CD4-positive, alpha-beta T cell treated with Interleukin-12 subunit alpha and Interleukin-12 subunit beta, for 1 hour (primary cell): ENCODE measurements at places on chromosomes 6 and 20.

GRCh38 chr6:36659271-36659670 lies 19.2 kb upstream of the CDKN1A start:
- DNase-seq, result no peak

DNA sequence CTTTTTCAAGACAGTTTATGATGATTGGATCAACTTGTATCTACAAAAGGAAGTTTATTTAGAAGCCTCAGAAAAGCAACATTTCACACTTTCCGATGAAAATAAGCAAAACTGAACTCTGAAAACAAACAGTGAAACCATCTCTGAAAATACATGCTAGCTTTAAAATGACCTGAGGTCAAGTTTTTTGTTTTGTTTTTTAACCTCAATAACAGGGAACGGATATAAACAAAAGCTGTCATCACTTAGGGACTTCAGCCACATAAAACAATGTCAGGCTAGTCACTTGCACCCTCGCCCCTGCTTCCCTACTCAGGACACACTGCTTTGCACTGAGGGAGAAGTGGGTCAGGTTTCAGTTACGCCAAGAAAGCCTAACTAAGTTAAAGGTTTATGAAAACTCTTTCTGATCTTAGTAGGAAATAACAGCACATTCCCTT lies 11.6 kb downstream of the BACH2 start:
- no peak for DNase-seq

GRCh38 chr20:36833275-36834020 lies 42.5 kb upstream of the TLDC2 start:
- DNase-seq, result no peak

- no peak for DNase-seq
Observed at GRCh38 chr20:23520185-23520584, 29.3 kb downstream of the CST8 start.

DNA sequence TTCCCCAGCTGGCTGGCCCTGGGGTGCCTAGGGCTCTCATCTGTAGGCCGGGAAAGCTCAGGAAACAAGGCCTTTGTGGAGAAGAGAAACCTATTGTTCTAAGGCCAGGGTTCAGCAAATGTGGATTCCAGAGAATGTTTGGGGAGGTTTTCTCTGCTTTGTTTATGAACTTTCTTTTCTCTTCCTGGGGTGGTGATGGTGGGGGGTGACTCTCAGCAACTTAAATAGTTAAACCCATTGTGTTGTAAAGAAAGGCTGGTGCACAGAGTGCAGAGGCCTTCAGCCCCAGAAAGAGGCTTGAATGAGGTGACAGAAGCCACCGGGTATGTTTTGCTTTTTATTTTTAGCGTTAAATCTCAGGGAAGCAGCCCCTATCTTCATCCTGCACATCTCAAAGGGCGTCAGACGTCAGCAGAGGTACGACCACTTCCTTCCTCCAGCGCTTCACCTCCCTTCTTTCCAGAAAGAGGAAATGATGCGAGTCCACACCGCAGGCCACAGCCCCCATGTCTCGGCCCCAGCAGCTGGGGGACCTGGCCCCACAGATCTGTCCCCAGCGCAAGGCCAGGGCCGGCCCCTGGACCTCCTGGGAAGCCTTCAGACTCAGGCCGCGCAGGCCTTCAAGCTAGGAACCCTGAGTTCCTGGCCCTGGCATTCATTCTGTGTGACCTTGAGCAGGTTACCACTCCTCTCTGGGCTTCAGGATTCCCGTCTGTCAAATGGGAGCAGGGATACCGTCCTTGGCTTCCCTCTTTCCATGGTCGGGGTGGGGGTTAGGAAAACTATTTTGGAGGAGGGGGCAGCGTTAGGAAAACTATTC lies 605 bp upstream of the PPP1R16B start:
- peak; percentile 89 for DNase-seq

GRCh38 chr20:38828514-38829295 lies 23.2 kb downstream of the PPP1R16B start:
- DNase-seq, result no peak

DNA sequence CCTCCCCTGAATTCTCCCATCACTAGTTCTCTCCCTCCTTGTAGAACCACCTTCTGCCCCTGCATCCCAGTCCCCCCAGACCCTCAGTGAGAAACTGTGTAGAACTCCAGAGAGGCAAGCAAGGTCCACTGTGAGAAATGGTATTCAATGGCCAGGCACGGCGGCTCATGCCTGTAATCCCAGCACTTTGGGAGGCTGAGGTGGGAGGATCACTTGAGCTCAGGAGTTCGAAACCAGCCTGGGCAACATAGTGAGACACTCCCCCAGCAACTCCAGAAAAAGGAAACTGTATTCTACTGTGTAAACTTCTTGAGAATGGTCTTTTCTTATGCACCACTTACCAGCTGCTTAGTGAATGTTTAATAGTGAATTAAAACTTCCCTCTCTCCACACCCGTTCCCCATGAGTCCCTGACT lies 8.2 kb upstream of the CD83 start:
- no peak for DNase-seq

GRCh38 chr6:64006246-64006645 lies 370.6 kb downstream of the PHF3 start:
- no peak for DNase-seq

- peak; percentile 72 for DNase-seq
Observed at GRCh38 chr20:4666001-4666479, 55.7 kb upstream of the PRND start.

- DNase-seq, result no peak
Observed at GRCh38 chr6:14596410-14596809, 478.8 kb downstream of the CD83 start.

DNA sequence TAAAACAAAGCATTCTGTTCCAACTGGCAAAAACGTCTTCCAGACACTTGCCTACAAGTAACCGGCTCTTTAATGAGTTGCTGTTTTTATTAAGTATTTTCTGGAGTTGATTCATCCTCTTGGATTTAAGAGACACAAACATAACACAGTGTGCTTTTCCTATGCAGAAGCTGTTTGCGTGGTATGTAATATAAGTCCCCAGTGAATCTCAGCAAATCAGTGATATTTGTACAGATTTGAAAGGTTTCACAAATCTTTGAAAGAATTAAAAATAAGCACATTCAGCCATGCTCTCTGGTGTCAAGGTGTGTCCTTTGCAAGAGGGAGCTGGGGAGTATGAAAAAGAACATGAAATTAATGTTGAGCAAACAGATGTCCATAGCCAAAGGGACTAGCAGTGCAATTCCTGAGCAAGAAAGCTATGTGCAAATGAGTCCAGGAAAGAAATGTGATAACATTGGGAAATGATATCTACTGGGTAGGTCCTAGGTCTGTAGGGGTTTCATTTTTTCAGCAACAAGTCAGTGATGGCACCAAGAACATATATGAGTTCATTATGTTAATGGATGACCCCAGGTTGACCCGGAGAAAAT lies 170.1 kb upstream of the PHACTR1 start:
- no peak for DNase-seq

DNA sequence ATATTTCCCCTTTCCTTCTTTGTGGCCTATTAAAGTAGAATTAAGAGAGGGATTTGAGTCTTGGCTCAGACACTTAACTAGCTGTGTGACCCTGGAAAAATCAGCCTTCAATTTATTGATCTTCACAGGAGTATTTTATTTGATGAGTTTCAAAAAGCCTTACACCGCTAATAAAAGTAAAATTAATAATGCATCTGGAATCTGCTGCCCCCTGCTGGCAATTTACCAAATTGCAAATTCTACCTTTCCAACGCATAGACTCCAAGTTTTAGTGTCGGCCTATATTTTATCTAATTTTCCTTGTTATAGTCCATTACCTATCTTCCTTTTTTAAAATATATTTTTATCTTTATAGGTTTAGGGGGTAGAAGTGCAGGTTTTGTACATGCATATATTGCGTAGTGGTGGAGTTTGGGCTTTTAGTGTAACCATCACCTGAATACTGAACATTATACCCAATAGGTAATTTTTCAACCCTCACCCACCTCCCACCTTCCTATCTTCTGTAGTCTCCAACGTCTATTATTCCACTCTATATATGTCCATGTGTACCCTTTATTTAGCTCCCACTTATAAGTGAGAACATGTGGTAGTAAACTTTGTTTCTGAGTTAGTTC lies 46.3 kb downstream of the GOPC start:
- DNase-seq, result peak; percentile 69

DNA sequence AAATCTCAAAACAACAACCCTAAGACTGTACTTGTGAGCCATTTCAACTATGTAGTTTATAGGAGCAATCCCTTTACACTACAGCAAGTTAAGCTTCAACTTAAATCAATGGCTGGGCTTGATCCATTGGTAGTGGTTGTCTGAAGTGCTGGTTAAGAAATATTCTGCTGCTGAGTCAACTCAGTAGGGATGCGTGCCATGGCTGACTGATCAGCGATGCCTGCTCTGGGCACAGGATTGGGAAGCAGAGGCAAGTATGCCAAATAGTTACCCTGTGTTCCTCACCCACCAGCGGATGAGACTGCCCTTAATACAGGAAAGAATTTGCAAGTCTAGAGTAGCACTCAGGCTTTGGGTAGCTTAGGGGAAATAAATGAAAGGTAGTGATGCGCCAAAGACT lies 41.5 kb downstream of the GCM1 start:
- DNase-seq, result no peak

DNA sequence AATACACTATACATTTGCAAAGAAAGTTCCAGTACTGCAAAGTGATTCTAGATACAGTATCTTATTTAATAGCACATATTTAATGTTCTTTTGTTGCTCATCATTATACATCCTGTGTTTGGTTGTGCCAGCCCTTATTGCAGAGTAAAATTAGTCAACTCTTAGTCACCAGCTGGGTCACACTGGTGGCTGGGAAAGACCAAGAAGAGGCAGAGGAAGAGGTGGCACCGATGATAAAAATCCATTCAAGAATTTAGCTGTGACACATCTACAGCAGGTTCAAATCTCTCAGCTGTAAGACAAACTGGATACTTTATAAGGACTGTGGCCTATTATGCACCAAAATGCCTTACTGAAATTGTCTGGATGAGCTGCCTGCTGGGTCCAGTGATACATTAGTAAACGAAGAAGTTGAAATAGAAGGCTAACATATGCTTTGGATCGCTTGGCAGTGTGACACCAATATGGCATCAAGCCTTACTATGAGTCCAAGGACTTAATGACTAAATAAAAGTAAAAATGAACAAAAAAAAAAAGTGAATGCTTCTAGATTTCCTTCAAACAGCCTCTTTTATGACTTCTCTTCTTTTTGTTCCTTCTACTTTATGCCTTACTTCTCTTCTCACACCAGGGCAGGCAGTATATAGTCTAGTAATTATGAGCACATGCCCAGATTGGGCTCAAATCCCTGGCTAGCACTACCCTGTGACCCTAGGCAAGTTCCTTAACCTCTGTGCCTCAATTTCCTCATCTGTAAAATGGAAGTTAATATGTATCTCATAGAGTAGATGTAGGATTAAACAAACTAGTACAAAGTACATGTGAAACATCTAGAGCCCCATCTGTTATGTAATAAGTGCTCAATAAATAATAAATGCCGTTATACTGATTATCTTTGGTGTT lies 29.4 kb upstream of the RNF8 start:
- no peak for DNase-seq

DNA sequence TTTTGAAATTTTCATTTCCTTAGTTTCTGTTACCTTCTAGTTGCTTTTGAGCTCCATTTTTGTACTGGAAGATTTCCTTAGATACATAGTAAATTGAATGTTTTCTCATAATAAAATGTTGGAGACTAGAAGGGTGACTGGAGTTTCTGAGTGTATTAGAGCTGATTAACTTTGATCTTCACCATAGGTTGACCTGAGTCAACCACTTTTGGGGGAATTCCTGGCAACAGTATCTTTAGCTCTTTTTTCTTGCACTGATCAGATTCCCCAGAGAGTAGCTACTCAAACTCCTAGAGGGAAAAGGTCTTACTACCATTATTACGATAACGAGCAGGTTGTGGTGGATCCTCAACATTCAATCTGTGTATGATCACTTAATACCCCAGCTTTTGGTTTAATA lies 72.7 kb downstream of the KHDC1L start:
- DNase-seq, result no peak

DNA sequence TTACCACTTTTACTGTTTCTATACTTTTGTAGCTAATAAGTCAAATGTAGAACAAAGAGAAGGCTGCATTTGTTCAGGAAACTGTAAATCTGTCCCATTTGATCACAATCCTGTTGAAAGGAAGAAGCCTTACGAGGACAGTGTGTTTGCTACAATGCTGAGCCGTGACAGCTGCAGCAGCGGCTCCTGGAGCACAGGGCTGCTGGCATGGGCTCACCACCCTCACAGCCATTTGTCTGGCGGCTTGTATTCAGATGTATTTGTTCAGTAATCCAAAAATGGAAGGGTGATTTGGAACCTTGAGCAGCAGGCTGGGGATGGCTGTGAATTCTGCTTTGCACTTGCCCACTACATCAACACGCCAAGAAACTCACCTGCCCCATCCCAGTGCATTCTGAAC lies 5.7 kb downstream of the TUBB2A start:
- no peak for DNase-seq

- peak; percentile 80 for DNase-seq
Observed at GRCh38 chr20:25090492-25091429, 8.8 kb upstream of the VSX1 start.

DNA sequence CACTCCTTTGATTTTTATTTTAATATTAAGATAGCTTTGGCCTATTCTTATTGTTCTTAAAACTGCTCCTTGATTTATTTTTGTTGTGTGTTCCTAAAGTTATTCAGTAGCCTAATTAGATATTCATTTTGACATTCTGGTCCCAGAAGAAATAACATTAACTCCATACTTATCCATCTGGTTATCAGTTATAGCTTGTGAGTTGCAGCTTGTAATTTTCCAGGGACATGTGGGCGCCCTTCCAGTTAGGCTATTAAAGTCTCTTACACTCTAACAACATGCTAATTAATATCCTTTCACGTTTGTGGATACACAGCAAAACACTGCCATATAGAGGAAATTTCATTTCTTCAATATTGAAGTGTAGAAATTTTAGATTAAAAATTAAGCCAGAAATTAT lies 987.5 kb downstream of the HACE1 start:
- no peak for DNase-seq

- DNase-seq, result no peak
Observed at GRCh38 chr6:80477591-80477990, 371.1 kb downstream of the BCKDHB start.

DNA sequence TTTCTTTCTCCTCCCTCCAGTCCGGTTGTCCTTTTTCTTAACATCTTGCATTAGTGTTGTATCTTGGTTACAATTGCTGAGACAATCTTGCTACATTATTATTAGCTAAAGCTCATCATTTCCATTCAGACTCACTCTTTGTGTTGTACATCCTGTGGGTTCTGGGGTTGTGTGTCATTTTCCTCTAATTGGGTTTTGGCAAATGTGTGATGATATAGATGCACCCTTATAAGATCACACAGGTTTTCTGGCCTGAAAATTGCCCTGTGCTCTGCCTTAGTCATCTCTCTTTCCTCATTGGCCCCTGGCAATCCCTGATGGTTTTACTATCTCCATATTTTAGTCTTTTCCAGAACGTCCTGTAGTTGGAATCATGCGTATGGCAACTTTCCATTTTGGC lies 60.1 kb downstream of the PPP1R14C start:
- DNase-seq, result no peak
